Activated CD4-positive, alpha-beta T cell treated with anti-CD3 and anti-CD28 coated beads, Interleukin-2, amount 10 ng/mL, durations not matched to agents 7 days and 5 days (primary cell): ENCODE measurements at places on chromosomes 3 and 15. TPM values are rescaled to one million over a fixed set of nuclear protein-coding genes. Genes with fewer than 3 reads are reported as not detected.

THUMPD3 gene
- total RNA-seq, result 48.0 TPM

- H3K27ac ChIP-seq, result no peak overlapping the region
- DNase-seq, result no peak
- peaks cover 21% of the 10 kb centered on the region for H3K27me3 ChIP-seq
- no peak overlapping the region for H3K4me3 ChIP-seq
These were observed 108.3 kb downstream of the SV2B start for GRCh38 chr15:91208371-91208770.

GRCh38 chr3:25156626-25157025 is 271.4 kb upstream of the RARB start:
- H3K27ac ChIP-seq, result no peak overlapping the region
- H3K27me3 ChIP-seq, result no peaks in the 10 kb centered on the region
- H3K36me3 ChIP-seq, result no peaks in the 10 kb centered on the region
- no peak overlapping the region for H3K4me3 ChIP-seq

GRCh38 chr3:105466072-105466471 is 99.4 kb downstream of the ALCAM start:
- no peaks in the 10 kb centered on the region for H3K27me3 ChIP-seq
- no peaks in the 10 kb centered on the region for H3K4me1 ChIP-seq
- no peaks in the 10 kb centered on the region for H3K36me3 ChIP-seq
- DNase-seq, result no peak

- no peak overlapping the region for H3K27ac ChIP-seq
- H3K36me3 ChIP-seq, result no peaks in the 10 kb centered on the region
- H3K4me3 ChIP-seq, result no peak overlapping the region
- peaks cover 3% of the 10 kb centered on the region for H3K4me1 ChIP-seq
These were observed 82.4 kb upstream of the DLG1 start for GRCh38 chr3:197380786-197381185.
